CD8-positive, alpha-beta T cell (primary cell): ENCODE measurements at places on chromosomes 6 and 20.
A peak's percentile ranks its signal among the peaks of the same experiment; 100 is the strongest.

DNA sequence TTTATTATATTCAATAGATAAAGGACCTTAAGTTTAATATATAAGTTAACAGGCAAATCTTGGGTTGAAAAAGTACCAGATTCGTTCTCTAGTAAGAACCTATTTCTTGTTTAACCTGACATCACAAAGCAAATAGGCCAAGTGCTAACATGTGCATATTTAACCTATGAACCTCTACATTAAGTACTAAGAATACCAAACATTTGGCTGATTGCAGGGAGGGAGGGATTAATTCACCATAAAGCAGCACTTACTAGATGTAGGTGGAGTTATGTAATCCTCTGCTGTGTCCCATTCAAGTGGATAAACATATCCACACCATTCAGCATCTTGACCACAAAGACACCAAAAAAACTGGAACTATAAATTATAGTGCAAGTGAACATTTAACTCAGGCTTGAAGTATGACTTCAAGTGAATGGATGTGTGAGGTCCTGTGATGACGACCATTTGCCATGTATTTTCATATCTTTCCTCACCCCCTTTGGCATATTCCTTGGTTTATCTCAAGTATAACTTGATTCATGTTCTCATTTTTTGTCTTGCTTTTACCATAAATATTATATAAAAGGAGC, 10.2 kb downstream of the STX11 start:
- no peak for DNase-seq

DNA sequence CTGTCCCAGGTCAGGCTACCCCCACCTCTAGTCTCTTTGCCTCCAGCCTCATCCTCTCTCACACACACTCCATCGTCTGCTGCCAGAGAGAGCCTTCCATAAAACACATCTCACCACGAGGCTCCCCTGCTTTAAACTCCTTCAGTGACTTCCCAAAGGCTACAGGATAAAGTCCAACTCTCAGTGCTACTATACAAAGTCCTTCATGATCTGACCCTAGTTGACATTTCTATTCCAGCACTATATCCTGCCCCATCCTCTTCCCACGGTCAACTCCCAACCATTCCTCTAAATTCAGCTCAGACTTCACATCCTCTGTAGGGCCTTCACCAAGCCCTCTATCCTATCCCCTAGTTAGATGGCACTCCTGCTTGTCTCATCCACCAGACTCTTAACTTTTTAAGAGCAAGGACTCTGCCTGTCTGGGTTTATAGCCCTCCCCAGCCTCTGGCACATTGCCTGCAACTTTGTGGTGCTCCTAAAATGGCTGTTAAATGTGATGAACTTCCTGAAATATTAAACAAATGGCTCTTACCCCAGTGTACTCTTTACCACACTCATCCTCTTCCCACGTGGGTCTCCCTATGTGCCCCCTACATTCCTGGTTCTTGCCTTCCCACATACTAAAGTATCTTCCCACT, 36.1 kb downstream of the KIF16B start:
- DNase-seq = no peak

DNA sequence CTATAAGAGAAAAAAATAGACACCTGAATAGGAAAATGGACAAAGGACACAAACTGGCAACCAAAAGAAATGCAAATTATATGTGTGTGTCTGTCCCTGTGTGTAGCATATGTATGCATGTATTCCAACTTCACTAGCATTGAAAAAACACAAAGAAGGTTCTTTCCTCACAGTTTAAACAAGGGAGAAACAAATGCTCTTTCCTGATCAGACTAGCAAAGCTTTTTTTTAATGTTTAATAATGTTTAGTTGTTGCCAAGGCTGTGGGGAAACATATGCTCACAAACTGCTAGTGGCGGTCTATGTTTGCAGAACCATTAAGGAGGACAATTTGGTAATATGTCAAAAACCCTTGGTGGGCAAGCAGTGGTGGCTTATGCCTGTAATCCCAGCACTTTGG, 22.4 kb downstream of the SMLR1 start:
- no peak for DNase-seq

DNA sequence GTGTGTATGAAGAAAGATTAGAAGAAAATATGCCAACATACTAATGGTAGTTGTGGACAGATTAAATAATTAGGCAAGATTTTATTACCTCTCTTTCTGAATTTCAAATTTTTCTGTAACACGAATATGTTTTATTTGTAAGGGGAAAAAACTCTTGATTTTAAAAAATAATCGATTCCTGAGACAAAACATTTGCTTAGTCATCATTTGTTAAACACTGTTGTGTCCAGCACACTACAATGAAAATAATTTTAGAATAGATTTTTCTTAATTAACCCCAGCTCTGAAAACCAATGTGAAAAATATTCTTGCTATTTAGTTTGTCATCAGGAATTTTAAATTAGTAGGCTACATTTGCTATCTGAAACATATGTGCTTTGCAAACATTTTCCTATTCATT, 253.0 kb downstream of the TRDN start:
- DNase-seq = no peak

DNA sequence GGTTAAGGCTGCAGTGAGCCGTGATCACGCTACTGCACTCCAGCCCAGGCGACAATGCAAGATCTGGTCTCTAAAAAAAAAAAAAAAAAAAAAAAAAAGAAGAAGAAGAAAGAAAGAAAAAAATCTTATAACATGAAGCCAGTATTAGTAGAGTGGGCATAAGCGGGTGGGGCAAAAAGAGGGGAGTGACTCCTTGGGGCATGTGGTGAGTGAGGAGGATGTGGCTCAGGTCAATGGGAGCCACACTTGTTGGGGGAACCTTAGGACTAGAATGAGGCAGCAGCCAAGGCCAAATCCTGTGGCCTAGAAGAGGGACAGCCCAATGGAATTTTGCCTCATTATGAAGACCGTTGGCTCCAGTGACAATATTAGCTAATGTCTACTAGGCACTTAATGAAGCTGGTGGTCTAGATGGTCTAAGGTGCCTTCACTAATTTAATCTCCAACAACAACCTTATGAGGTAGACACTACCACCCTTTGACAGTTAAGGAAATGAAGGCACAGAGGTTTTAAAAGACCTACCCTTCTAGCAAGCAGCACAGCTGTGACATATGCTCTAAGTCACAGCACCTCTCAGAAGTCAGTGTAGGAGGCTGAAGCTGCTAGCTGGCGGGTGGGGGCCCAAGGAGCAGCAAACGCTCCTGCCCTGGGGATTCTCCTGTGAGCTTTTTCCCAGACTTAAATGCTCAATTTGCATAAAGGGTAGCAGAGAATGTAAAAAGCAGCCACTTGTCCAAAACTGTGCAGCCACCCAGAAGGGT, 23.6 kb upstream of the ARMC12 start:
- no peak for DNase-seq

DNA sequence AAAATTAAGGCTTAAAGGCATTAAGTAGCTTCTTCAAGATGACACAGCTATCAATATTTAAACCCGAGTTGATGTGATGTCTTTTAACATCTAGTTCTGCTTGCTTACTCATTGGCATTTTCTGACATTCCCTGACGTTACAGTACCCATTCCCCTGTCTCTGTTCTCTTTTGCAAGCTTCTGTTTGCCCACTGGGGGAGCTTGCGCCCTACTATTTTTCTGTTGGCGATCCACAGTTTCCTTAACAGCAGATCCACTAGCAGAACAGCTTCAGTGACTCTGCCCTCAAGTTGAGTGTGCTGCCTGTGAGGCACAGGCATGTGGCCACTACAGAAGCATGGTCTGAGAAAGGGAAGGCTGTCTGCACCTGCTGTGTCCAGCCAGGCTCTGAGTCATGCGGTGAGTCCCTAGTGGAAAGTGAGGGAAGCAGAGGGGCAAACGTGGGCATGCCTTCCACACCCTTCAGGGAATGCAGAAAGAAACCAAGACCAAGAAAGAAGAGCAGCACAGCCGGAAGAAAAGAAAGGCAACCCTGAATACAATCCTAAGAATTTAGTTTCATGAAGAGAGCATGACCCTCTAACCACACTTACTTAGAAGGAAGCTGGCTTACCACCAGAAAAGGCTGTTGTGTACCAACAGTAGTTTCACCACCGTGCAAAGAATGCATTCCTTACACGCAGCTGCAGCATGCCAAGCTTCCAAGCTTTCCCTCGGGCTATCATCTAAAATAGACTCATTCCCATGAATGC, 97.7 kb upstream of the VGLL2 start:
- DNase-seq = no peak

DNA sequence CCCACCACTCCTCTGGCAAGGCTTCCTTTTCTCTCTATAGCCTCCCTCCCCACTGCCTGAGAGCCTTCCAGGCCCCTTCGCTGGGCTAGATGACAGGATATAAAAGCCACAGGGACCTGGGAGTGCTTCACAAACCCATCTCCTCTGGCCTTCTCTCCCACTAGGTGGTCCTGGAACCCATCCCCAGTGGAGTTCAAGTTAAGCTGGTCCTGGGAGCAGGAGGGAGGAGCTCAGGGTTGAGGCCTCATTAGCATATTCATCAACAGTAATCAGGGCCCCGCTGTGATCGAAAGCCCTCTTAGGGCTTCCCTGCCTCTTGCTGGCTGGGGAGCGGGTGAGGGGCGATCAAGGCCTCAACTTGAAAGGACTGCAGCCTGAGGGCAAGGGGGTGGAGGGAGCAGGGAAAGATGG, 9.1 kb downstream of the EBF4 start:
- no peak for DNase-seq

DNA sequence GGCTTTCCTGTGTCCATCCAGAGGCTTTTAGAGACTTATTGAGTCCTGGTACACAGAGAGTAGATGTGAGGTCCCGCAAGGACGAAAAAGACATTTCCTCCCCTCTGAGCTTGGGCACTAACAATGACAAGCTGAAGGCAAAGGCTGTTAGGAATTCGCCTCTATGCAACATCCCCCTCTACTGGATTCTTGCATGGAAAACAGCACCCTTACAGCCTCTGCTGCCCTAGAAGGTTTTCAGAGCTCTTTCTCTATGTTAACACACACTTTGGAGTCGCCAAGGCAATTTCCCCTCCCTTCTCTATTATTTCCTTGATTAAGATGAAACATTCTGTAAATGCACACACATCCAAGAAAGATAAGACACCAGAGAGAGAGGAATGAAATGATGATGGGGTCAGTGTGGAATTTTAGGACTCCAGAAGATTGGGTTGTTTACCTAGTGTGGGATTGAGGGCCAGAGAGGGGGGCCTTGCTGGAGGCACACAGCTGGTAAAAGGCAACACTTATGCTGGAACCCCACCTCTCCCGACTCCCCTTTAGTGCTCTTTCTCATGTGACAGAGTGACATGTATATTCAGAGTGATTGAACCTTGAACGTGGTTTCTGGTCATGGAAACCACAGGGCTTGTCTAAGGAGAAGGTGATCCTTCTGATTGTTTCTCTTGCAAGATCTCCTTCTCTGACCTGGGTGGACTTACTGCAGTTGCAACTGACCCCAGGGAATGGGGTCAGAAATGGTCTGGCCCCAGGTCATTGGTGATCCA, 300.7 kb downstream of the CLIC5 start:
- DNase-seq = peak; percentile 66

- peak; percentile 12 for DNase-seq
Measured at GRCh38 chr6:166512567-166512966, 73.9 kb downstream of the RAMACL start.

DNA sequence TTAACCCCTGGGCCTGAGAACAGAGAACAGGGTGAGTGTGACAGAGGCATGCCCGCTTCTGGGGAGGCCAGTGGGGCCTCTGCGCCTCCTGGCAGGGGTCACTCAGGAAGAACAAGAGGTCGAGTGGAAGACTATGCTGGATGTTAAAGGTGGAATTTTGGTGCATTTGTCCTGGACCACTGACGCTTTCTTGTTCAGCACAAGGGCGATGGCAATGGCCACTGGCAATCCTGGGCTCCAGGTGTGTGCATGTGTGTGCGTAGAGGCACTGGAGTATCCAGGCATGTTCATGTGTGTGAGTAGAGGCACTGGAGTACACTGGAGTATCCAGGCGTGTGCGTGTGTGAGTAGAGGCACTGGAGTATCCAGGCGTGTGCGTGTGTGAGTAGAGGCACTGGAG, 23.5 kb upstream of the NPBWR2 start:
- DNase-seq = no peak

- no peak for DNase-seq
Measured at GRCh38 chr6:167276772-167277533, 14.2 kb upstream of the UNC93A start.

DNA sequence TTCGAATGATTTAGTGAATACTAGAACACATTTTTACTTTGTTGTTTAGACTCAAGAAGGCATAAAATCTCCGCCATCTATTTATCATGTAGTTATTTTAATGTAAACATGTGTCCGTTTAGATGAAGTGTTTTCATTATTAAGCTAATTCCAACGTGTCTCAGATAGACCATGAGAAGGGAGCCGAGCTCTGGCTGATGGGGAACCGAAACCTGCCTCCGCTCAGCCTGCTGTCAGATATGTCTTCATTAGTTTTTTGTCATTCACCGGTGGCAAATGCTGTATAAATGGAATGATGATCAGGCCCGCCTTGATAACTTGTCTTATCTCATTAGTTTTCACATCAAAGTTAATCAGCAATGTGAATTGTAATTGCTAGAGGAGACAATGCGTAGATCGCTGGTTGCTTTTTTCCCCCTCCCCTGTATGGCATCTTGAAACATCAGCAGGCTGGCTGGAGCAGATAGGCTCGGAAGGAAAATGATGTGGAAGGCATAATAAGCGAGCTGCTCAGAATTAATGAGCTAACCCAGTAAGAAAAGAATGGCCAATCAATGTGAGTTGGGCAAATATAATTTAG, 136.4 kb downstream of the LINC00237 start:
- DNase-seq = no peak

- no peak for DNase-seq
Measured at GRCh38 chr6:166739117-166739975, 112.3 kb upstream of the RPS6KA2 start.

DNA sequence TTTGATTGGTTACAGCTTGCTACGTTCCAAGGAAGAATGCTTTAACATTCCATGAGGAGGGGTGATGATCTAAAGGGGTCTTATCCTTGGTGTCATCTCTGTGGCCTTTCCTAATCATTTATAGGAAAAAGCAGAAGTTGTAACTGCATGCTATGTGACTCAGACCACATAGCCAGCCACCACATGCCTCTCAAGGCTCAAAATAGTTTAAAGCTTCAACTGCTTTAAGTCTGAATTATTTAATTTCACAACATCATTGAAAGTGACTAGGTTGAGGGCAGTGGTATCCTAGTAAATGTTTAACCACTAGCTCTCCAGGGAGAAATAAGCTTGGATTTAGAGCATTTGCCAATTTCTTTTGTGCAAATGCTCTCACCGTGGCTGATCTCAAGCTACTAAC, 29.7 kb downstream of the MC3R start:
- DNase-seq = no peak

DNA sequence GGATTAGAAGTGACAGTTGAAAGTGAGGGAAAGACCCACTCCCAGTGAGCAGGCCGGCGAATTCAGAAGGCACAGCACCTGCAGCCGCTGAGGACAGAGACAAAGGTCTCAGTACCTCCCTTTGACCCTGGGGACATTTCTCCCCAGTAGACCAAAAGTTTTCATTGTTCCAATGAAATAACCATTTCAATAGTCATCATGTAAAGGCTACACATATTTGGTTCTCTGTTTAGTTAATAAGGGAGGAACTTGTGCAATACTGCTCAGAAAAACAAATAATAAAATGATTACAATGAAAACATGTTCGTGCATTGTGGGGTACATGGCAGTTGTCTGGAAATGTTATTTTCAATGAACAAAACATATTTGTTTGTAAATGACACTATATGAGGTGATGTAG, 52.5 kb downstream of the EDN1 start:
- no peak for DNase-seq

- DNase-seq = no peak
Measured at GRCh38 chr6:131366223-131366622, 206.8 kb upstream of the ARG1 start.

GRCh38 chr6:4113649-4114048, 21.7 kb downstream of the ECI2 start:
- no peak for DNase-seq
